ENCODE measurements at places on chromosomes 6 and 20.

- no peak for DNase-seq
Measured at GRCh38 chr20:47503685-47504084, 2.0 kb downstream of the NCOA3 start.

GRCh38 chr20:652615-653109 is 338 bp downstream of the SRXN1 start:
- DNase-seq: no peak

- DNase-seq: no peak
Measured at GRCh38 chr6:20575704-20576451, 41.6 kb downstream of the CDKAL1 start.

GRCh38 chr6:15447546-15448267 is 201.8 kb downstream of the JARID2 start:
- DNase-seq: no peak

DNA sequence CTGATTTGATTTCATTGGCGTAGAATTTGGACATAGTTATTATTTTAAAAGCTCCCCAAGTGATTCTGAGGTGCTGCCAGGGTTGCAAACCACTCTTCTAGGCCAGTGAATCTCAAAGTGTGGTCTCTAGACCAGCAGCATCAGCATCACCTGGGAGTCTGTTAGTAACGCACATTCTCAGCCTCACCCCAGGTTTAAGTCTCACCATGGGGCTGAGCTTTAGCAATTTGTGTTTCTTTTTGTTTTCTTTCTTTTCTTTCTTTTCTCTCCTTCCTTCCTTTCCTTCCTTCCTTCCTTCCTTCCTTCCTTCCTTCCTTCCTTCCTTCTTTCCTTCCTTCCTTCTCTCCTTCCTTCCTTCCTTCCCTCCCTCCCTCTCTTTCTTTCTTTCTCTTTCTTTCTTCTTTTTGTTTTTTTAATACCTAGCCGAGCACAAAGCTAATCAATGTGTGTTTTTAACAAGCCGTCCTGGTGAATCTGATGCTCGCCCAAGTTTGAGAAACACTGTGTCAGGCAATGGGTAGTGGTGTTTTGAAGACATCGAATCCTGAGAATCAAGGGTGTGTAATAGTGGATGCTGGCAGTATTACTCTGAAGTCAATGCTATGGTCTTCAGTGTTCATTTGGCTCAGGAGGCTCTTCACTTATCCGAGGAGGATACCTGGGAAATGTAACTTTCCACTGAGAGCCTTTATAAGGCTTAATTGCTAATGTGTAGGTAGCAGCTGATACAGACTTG is 104.9 kb downstream of the SLX4IP start:
- no peak for DNase-seq

- no peak for DNase-seq
Measured at GRCh38 chr20:50306478-50307423, 116.1 kb downstream of the CEBPB start.

GRCh38 chr6:131740161-131740560 is 29.3 kb upstream of the CTAGE9 start:
- DNase-seq: no peak

- DNase-seq: no peak
Measured at GRCh38 chr6:53727748-53728147, 62.2 kb upstream of the KLHL31 start.

- no peak for DNase-seq
Measured at GRCh38 chr6:111894272-111894671, 21.0 kb upstream of the FYN start.

DNA sequence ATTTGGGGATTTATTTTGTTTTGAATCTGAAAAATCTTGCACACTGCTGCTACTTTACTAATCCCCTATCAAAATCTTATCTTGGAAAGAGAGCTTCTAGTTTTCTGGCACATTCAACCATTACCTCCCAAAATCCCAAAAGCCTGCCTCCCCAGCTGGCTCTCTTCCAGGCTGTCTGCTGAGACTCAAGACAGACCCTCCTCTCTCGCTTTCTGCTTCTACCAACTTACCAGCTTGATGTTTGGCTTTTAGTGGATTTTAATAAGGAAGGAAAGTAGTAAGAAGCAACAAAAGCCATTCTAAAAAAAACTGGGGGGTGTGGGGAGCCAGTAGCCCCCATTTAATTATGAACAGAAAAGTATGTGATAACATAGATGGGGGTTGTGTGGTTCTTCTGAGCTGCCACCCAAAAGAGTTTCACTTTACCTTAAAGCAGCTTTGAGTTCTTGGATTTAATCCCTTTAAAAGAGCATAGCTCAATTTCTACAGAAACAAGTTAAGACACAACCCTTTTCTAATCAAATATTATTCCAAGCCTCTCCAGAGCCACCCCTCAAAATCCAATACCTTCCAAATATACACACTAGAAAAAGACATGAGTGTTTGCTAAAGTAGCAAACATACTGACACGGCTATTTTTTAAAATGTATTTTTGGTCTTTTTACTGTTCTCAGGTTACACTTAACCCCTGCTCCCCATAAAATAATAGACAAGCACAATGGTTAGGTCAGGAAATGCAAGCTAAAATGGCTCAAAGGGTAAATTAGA is 71.7 kb downstream of the ATP9A start:
- no peak for DNase-seq

DNA sequence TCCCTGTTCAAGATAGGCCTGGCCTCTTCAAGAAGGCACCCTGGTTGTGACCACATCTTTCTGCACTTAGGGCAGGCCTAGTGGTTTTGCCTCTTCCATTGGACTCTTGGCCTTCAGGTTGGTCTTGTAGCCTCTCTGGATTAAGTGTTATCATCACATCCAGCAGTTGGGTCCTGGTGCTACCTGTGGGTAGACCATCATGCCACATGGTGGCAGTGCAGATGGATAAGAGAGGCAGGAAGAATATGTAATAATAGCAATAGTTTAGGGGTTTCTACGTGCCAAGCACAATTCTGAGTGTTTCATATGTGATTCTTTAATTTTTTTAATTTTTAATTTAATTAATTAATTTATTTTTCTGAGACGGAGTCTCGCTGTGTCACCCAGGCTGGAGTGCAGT is 28.5 kb upstream of the SNRPB2 start:
- DNase-seq: no peak

- no peak for DNase-seq
Measured at GRCh38 chr6:125188037-125188436, 34.5 kb downstream of the TPD52L1 start.

- DNase-seq: no peak
Measured at GRCh38 chr6:150072201-150072600, 3.3 kb upstream of the ULBP3 start.

GRCh38 chr6:150886155-150886554 is 20.7 kb downstream of the MTHFD1L start:
- no peak for DNase-seq

GRCh38 chr6:73983367-73983766 is 287.4 kb downstream of the CD109 start:
- peak; percentile 93 for DNase-seq

DNA sequence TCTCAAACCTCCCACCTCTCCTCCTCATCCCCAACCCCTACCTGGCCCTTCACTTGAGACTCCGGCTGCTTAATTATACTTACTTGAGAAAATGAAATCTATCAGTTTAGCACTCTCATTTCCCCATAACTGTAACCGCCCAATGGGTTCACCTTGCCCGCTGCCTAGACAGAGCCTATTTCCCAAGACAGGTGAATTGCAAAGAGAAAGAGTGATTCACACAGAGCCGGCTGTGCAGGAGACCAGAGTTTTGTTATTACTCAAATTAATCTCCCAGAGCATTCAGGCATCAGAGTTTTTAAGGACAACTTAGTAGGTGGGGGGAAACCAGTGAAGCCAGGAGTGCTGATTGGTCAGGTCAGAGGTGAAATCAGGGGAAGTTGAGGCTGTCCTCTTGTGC is 301.4 kb upstream of the CDYL start:
- no peak for DNase-seq

DNA sequence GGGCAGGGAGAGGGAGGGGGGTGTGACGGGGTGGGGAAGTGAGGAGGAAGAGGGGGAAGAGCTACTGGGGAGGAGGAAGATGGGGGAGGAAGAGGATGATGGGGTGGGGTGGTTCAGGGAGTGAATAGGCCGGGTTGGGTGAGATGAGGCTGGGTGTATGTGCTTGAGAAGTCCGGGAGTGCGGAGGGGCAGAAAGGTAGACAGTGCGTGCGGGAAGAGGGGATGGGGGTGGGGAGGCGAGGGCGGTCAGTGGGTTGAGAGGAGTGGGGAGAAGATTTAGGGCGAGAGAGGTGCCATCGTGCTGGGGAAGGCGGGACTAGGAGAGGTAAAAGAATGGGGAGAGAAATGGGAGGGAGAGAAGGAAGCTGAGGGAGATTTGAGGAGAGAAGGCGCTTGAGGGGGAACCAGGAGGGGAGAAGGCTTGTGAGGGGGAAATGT is 30.9 kb upstream of the NOTCH4 start:
- no peak for DNase-seq

GRCh38 chr6:45477278-45477677 is 99.5 kb upstream of the SUPT3H start:
- DNase-seq: no peak

GRCh38 chr20:62990306-62990825 is 16.4 kb downstream of the BHLHE23 start:
- no peak for DNase-seq

DNA sequence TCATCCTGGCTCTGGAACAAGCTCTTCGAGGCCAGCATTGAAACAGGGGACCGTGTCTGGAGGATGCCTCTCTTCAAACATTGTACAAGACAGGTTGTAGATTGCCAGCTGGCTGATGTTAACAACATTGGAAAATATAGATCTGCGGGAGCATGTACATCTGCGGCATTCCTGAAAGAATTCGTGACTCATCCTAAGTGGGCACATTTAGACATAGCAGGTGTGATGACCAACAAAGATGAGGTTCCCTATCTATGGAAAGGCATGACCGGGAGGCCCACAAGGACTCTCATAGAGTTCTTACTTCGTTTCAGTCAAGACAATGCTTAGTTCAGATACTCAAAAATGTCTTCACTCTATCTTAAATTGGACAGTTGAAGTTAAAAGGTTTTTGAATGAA is 3.6 kb upstream of the CDKN1A start:
- no peak for DNase-seq

- no peak for DNase-seq
Measured at GRCh38 chr6:130908188-130908587, 81.0 kb downstream of the SMLR1 start.

DNA sequence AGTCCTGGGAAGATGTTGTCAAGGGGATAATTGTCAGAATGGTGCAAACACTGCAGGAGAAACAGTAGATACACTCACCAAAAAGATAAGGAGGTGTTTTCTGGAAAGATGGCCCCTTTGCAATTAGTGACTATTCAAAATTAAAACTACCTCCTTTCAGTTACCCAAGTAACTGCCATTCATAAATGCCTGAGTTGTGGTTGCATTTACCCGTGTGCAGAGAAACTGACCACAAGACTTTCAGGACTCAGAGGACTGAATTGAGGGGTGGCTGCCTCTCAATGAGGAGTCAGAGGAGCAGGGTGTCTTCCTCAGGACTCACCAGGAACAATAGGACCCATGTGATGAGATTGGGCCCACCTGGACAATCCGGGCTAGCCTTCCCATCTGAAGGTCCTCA is 39.0 kb downstream of the GCM1 start:
- no peak for DNase-seq

- DNase-seq: no peak
Measured at GRCh38 chr6:167501831-167502385, 177.0 kb downstream of the TTLL2 start.

DNA sequence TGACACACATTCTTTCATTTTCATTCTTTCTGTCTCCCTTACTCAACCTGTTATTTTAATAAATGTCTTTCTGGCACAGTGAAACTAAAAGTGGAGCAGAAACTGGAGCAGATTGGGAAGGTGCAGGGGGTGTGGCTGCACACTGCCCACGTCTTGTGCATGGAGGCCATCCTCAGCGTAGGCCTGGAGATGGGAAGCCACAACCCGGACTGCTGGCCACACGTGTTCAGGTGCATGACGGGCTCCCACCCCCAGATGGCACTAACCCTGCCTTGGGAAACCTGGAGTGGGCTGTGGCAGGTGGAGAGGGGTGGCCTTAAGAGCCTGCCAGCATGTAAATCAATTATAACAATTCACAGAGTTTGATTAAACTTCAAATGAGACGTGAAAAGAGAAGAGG is 71.4 kb upstream of the PBOV1 start:
- no peak for DNase-seq

GRCh38 chr6:12311106-12311505 is 20.9 kb downstream of the EDN1 start:
- no peak for DNase-seq

- no peak for DNase-seq
Measured at GRCh38 chr6:36650848-36651478, 27.6 kb upstream of the CDKN1A start.

- no peak for DNase-seq
Measured at GRCh38 chr6:36753671-36754405, 56.2 kb downstream of the RAB44 start.

GRCh38 chr6:297571-298232 is 5.4 kb downstream of the DUSP22 start:
- DNase-seq: no peak

GRCh38 chr20:12049125-12049524 is 131.4 kb downstream of the BTBD3 start:
- no peak for DNase-seq

DNA sequence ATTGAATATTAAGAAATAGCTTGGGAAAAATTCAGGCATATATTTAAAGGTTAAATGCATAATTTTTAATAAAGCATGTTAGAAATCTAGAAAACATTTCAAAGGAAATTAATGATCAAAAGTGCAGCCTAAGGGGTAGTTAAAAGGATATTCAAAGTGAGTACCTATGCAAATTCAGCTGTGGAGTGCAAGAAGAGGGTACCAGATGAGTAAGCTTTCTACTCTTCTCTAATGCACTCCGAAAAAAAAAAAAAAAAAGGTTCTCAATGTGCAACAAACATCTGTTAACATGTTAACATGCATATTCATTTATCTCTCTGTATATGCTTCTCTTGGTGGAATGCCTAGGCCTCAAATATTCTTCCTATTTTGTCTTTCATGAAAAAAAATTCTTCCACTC is 32.0 kb upstream of the KATNA1 start:
- DNase-seq: no peak

DNA sequence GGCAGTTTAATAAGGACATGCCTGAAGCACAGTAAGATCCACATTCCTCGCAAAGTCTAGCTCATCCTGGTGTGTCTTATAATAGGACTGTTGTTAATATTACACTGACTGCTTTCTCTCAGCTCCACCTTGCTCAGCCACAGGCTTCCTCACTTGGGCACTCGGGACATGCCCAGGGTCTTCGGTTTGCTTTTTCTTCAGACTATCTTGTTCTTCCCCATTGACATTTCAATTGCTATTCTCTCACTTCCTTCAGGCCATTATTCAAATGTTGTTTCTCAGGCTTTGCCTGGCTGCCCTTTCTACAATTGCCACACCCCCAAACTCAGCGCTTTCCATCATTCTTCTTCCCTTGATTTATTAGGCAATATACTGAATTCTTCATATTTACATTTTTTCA is 274.8 kb upstream of the RGS17 start:
- DNase-seq: no peak

GRCh38 chr6:142075516-142076101 is 57.1 kb upstream of the GJE1 start:
- no peak for DNase-seq

- DNase-seq: peak; percentile 68
Measured at GRCh38 chr6:132130626-132131298, 179.6 kb upstream of the CCN2 start.

GRCh38 chr20:57882451-57883161 is 172.8 kb upstream of the PMEPA1 start:
- no peak for DNase-seq

- no peak for DNase-seq
Measured at GRCh38 chr20:4957939-4958362, 43.4 kb downstream of the SLC23A2 start.

All from GM04503 (cell line).